ENCODE measurements at places on chromosomes 2 and 18. TPM values are rescaled to one million over a fixed set of nuclear protein-coding genes. Genes with fewer than 3 reads are reported as not detected.

The CLHC1 gene
- total RNA-seq = 5.5 TPM

The GBX2 gene
- not detected for total RNA-seq

The CDK5R2 gene
- not detected for total RNA-seq

The HOXD13 gene
- not detected for total RNA-seq

The ALPI gene
- total RNA-seq = not detected

The DLX2 gene
- not detected for total RNA-seq

The RTTN gene
- total RNA-seq = 27.3 TPM

The RESP18 gene
- not detected for total RNA-seq

The FAM237A gene
- total RNA-seq = not detected

The POTEJ gene
- total RNA-seq = not detected

The GRHL1 gene
- total RNA-seq = 1.00 TPM

The GREB1 gene
- total RNA-seq = 0.81 TPM

The KIAA2012 gene
- total RNA-seq = not detected

The SALL3 gene
- not detected for total RNA-seq

The INHA gene
- total RNA-seq = not detected

The ELOA2 gene
- not detected for total RNA-seq

The TMX3 gene
- total RNA-seq = 44.6 TPM

The EGR4 gene
- total RNA-seq = 0.24 TPM

The VAMP8 gene
- 112 TPM for total RNA-seq

The SCYGR8 gene
- not detected for total RNA-seq

The AFF3 gene
- total RNA-seq = 0.59 TPM

The CENPA gene
- 37.8 TPM for total RNA-seq

The TGFA gene
- total RNA-seq = 0.50 TPM

The POU3F3 gene
- total RNA-seq = not detected

The ST8SIA3 gene
- total RNA-seq = not detected

The VIT gene
- total RNA-seq = not detected

The UGT1A10 gene
- not detected for total RNA-seq

The GPAT2 gene
- 15.4 TPM for total RNA-seq

The PFN4 gene
- not detected for total RNA-seq

The DSG1 gene
- total RNA-seq = not detected

The DNER gene
- not detected for total RNA-seq

The FAP gene
- total RNA-seq = not detected

The SCN2A gene
- total RNA-seq = not detected

The SLC25A12 gene
- 17.0 TPM for total RNA-seq

The MTLN gene
- 78.8 TPM for total RNA-seq

The TMEM178A gene
- total RNA-seq = 0.48 TPM

The DNAJC10 gene
- 63.6 TPM for total RNA-seq

The MROH2A gene
- not detected for total RNA-seq

The STPG4 gene
- total RNA-seq = not detected

The GKN2 gene
- not detected for total RNA-seq

The REG1B gene
- total RNA-seq = not detected

The CERKL gene
- not detected for total RNA-seq

The C1GALT1C1L gene
- total RNA-seq = not detected

The LRRTM1 gene
- not detected for total RNA-seq

The DOCK10 gene
- 139 TPM for total RNA-seq

The KATNAL2 gene
- 0.69 TPM for total RNA-seq

The AKAIN1 gene
- total RNA-seq = not detected

The ICOS gene
- total RNA-seq = 190 TPM

The ALLC gene
- not detected for total RNA-seq

The NTSR2 gene
- total RNA-seq = not detected

The CLEC4F gene
- total RNA-seq = not detected

The GPR75 gene
- 0.36 TPM for total RNA-seq

The CCDC138 gene
- 9.1 TPM for total RNA-seq

The UGT1A1 gene
- total RNA-seq = not detected

The CROCC2 gene
- total RNA-seq = not detected

The CRYGC gene
- not detected for total RNA-seq

The FABP1 gene
- not detected for total RNA-seq

The SCN9A gene
- total RNA-seq = not detected

The EVX2 gene
- not detected for total RNA-seq
